A549 treated with DMSO at 1 μM for 4 hours (cell line): ENCODE measurements at places on chromosomes 12 and 14. TPM values are rescaled to one million over a fixed set of nuclear protein-coding genes. Genes with fewer than 3 reads are reported as not detected.

LUM gene
- total RNA-seq: 0.13 to 0.46 TPM (median 0.19 TPM) in 5 replicates

OTOGL gene
- 0.01 to 0.04 TPM in 2 of 5 replicates, not detected in the others for total RNA-seq

CMA1 gene
- not detected in 5 replicates for total RNA-seq

LIN7A gene
- total RNA-seq: 0.18 to 0.62 TPM (median 0.46 TPM) in 5 replicates

HAL gene
- total RNA-seq: 0.10 to 0.37 TPM (median 0.19 TPM) in 5 replicates

CIROP gene
- not detected in 5 replicates for total RNA-seq

SSPN gene
- total RNA-seq: 0.25 to 0.61 TPM (median 0.48 TPM) in 5 replicates

PLEKHG3 gene
- total RNA-seq: 32.1 to 54.8 TPM (median 51.5 TPM) in 5 replicates

DNAJC22 gene
- 20.5 to 25.1 TPM (median 23.7 TPM) in 5 replicates for total RNA-seq

IL31 gene
- not detected in 5 replicates for total RNA-seq

ACACB gene
- total RNA-seq: 5.9 to 7.3 TPM (median 7.3 TPM) in 5 replicates

MYO1A gene
- total RNA-seq: 0.12 to 0.42 TPM (median 0.22 TPM) in 5 replicates
